ENCODE measurements at places on chromosomes 7 and 10.
A peak's percentile ranks its signal among the peaks of the same experiment; 100 is the strongest.

- peak; percentile 44 for DNase-seq
Measured at GRCh38 chr7:130733931-130734814, at the start of gene KLF14. Gene KLF14 (minus strand): TSS chr7:130734207. CDS start chr7:130734033, 174 bp downstream.

DNA sequence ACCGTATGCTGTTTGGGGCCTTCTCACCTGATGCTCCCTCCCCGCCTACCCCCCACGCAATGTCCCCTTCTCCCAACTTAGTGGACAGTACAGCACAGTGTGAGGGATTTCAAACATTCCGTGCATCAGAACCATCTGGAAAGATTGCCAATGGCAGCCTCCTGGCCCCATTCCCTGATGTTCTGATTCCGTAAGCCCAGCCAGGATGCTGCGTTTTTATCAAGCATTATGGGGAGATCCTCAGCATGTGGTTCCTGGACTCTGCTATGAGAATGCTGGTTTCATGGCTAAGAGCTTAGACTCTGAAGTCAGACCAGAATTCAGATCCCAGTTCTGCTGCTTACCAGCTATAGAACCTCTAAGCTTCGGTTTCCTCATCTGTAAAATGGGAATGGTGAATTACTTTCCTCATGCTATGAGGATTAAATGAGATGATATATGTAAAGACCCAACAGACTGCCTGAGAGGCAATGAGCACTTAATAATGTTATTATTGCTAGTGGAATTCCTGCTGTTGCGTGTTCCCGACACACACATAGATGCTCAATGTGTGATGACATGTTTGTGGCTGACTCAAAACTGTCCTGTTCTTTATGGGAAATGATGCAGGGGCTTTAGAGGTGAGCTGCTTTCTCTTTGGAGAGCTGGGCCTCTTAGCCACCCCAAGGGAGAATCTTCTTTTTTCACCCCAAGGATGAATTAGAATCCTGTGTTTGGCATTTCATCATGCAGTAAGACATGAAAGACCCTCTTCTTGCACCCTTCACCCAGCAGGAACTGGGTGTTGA lies 60.8 kb upstream of the SMNDC1 start:
- no peak for DNase-seq

DNA sequence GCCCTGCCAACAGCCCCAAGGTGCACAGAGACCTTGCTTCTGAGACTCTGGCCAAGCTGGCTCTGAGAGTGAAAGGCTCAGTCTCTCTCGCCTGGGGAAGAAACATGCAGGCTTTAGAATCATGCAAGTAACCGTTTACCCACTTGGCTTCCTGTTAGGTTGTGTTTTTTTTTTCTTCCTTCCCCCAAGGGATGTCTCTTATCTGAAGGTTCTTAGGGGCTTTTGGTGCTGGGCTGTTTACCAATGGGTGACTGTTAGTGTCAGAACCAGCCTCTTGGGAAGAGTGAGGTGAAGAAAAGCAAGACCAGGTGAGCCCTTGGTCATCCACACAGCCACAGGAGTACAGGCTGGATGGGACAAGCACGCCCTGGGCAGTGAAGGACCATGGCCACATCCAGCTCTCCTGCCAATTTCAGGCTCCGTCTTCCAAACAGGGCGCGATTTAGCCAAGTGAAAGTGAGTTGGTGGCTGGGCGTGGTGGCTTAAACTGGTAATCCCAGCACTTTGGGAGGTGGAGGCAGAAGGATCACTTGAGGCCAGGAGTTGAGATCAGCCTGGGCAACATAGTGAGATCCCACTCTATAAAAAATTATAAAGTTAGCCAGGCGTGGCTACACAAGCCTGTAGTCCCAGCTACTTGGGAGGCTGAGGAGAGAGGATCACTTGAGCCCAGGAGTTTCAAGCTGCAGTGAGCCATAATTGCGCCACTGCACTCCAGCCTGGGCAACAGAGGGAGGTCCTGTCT lies 76.3 kb upstream of the CUX1 start:
- no peak for DNase-seq

DNA sequence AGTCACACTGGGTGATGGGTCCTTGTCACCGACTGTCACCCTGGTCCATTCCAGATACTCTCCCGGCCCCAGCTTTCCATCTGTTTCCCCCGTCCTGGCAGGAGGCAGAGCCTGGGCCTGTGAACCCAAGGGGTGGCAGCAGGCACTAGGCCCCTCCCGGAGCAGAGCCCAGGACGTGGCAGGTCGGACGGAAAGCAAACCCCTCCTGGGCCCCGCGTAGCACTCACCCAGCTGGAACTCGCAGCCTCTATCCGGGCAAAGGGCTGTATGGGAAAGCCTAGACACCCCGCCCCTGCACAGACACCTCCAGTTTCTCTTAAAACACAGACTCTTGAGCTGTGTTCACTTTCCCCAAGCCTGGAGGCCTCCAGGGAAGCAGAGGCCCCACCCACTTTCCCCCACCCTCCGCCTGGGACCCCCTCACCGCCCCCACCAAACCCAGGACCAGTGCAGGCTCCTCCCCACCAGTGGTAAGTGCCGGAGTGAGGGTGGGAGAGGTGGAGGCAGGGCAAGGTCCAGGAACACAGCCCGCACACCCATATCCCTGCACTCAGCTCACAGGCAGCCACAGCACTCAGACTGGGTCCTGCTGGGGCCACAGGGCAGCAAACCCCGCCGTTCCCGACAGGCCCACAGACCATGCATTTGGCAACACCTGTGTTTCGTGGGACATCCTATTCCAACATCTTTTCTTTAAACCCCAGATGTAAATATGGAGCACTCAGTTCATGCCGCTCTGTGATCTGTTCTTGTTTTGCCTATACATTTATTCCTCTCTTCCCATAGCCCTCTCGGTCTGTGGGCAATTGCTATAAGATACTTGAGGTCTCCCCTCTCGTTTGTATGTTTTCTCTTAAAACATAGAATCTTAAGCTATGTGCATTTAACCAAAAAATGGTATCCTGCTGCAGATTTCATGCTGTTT lies 98.2 kb upstream of the PDGFA start:
- DNase-seq: no peak

GRCh38 chr7:150778014-150778737 lies 22.0 kb downstream of the TMEM176B start:
- no peak for DNase-seq

- no peak for DNase-seq
Measured at GRCh38 chr7:45881759-45882464, 6.4 kb upstream of the IGFBP1 start.

- DNase-seq: peak; percentile 21
Measured at GRCh38 chr10:70232155-70232858, 922 bp downstream of the PPA1 start.

- no peak for DNase-seq
Measured at GRCh38 chr10:115092258-115092554, 959 bp upstream of the ATRNL1 start.

DNA sequence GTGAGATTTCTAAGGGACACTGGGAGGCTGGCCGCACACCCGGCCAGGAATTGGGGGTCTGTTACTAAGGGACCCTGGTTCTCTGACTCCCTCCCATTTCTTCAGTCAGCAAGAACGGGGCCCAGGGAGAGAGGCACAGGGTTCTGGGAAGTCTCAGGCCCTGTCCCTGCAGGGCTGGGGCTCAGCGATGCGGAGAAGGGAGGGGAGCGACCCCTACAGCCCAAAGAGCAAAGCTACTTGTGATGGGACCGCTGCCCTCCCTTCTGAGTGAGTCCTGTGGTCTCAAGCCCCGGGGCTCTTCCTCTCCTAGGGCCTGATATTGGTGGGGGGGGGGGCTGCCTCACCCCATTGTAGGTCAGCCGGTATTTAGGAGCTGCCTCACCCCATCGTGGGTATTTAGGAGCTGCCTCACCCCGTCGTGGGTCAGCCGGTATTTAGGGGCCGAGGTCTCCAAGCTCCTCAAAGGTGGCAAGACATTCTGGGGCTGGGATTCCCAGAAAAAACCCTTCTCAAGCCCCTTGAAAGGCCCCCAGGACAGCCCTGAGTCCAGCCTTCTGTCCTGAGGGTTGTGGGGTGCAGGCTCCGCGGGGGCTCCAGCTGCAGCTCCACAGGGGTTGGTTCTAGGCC lies 16.9 kb upstream of the NKX6-2 start:
- no peak for DNase-seq

- no peak for DNase-seq
Measured at GRCh38 chr10:123855008-123855684, 36.5 kb downstream of the CPXM2 start.

GRCh38 chr7:94289071-94289470 lies 105.6 kb upstream of the COL1A2 start:
- peak; percentile 61 for DNase-seq

DNA sequence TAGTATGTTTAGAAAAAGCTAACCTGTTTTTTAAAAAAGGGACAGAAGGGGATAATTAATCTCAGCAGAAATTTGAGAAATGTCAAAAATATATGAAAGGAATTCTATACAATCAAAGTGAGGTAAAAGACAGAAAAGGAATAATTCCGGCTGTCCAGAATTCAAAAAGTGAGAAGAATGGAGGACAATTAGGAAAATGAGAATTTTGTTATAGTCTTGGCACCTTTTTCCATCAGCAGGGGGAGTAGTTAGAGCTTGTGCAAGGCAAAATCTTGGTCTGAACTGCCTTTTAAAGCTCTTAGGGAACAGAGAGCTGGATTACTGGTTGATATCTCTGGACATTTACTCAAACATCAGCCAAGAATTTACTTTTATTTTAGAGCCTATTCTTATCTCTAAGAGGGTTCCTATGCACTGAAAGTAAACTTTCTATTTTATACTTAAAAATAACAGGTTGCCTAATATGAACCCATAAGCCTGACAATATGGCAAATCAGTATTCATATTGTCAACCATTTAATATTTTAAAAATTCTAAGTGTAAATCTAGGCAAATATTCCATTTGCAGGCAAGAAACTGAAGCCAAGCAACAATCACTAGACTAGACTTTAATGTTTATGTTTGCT lies 185.6 kb downstream of the ANK3 start:
- peak; percentile 21 for DNase-seq

GRCh38 chr10:84097787-84098353 lies 41.4 kb upstream of the GHITM start:
- peak; percentile 15 for DNase-seq

DNA sequence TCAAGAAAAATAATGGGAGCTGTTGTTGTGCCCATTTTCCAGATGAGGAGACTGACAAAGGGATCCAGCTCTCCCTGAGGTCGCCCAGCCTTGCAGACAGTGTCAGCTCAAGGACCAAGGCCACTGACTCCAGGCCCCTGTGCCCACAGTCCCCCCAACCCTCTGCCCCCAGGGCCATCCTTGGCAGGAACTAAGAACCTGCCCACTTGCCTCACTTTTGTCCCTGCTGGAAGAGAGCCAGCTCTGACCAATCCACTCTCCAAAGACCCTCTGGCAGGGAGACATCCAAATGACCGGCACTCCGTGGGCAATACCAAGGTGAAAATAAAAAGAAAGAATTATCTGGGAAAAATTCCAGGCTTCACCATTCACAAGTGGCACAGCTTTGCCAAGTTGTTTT lies 101.3 kb downstream of the TCERG1L start:
- no peak for DNase-seq

- no peak for DNase-seq
Measured at GRCh38 chr10:101906586-101907183, 63.1 kb upstream of the KCNIP2 start.

GRCh38 chr7:149196151-149196704 lies 882 bp downstream of the ZNF282 start:
- DNase-seq: no peak

- no peak for DNase-seq
Measured at GRCh38 chr10:113093188-113094113, 143.4 kb downstream of the TCF7L2 start.

DNA sequence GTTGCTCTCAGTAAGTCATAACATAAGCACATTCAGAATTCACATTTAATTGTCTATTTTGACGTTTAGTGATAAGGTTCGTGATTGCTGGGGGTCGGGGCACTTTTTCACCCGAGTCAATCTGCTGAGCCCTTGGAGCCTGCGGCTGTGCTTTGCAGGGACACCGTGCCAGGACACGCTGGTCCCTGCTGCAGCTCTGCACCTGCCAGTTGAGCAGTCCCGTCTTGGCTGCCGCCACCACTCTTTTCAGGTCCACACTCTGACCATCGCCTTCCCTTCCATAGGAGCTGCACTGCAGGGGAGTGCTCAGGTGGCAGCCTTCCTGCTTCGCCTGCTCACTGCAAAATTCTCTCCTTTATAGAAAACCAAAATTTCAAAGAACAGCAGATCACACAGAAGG lies 36.4 kb downstream of the CUL1 start:
- no peak for DNase-seq
